CD4-positive, alpha-beta T cell (primary cell): ENCODE measurements at places on chromosomes 5 and 9.

DNA sequence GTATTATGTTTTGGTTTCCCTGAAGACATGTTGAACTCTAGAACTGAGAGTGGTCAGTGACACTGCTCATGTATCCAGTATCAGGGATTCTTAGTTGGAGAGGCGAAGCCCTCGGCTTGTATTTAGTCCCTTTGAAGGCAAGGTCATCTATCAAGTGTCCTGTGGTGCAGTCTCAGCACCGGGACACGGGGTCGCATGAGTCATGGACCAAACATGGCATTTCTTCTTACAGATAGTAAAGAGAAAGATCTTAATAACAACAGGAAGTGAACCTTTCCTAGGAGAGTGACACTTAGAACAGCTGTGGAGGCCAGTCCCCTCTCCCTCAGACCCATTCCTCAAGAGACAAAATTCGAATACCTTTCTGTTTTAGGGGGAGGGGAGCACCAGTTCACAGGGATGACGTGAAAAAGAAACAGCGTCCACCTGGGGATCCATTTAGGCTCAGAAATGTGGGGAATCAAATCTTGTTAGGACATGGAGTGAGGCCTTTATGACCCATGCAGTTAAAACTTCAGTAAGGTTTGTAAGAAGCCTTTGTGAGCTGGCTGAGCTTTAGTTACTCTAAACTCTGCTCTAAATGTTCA lies 86.5 kb downstream of the ADGRV1 start:
- DNase-seq = no peak

GRCh38 chr5:965604-966344 lies 42.8 kb upstream of the NKD2 start:
- no peak for DNase-seq

DNA sequence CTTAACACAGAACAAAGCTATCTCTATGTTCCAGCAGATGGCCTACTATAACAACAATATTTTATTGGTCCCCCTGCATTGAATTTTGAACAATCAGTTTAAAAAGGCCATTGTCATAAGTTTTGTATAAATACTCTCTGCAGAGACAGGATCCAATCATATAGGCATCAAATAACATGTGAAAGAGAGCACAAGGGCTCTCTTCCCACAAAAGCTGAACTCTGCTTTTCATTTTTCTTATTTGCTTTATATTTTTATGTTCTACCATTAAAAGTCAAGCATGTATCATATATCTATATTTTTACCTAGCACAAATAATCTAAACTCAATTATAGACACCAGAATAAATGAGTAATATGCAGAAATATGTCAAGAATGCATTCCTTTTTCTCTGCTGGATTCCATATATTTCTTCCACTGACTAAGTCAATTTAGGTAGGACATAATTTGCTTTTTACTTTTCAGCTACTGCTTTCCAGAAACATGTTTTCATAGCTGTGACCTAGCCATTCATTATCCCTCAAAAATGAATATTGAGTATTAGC lies 143.6 kb downstream of the CDH9 start:
- no peak for DNase-seq

DNA sequence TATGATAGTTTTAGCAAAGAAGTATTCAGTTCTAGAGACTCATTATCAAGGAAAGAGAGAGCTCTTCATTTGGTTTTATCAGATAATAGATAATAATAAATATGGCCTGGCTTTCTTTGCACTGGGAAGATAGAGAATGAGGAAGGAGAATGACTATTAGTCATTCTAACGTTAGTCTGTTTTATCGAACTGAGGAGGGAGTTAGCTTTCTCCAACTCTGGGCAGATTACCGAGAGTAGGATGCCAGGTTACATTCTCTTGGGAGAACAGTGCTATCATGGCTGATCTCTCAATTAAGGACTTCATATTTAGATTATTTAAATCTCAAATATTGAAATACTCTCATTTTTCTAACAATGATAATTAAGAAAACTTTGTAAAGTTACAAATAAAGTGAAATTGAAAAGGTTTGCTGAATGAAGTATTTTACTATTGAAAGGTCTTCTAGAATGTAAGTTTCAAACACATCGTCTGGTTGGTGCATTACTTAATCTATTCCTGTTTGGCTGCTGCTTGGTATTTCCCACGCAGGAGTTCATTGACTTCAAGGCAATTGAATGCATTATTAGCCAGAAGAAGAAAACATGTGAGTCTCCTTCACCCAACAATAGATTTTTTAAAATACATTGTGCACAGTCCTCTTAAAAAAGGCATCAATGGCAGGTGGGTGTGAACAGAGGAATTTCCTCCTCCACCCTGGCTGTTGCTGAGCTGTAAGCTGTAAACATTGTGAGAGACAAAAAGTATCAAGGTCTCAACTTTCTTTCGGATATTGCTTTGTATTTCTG lies 140.8 kb downstream of the C9orf152 start:
- no peak for DNase-seq

GRCh38 chr5:123455095-123455494 lies 31.9 kb upstream of the CEP120 start:
- no peak for DNase-seq

DNA sequence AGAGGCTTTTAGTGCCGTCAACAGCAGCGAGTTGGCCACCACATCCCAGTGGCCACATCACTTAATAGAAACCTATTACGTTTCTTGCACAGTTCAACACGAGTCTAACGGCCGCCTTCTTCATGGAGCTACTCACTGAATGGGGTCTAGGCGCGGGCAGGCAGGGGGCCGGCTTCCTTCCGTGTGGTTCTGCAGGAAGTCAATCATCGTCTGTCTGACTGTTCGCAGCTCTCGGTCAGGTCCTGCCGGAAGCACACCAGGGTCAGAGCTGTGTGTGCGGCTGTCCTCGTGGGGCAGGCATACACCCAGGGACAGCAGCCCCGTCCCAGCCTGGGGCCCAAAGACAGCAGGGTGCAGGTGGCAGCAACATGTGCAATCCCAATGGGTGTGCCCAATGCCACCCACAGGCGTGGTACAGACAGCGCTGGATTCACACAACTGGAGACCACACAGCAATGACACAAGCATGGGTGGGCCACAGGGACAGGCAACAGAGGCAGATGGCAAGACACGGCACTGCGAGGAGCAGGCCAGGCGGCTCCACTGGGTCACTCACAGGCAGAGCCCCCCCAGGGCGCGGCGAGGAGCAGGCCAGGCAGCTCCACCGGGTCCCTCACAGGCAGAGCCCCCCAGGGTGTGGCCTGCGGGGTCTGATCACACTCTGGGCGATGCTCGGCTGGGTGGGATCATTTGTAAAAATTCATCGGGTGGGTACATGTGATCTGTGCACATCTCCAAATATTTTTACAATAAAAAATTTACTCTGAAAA lies 19.1 kb upstream of the LHX3 start:
- DNase-seq = no peak

DNA sequence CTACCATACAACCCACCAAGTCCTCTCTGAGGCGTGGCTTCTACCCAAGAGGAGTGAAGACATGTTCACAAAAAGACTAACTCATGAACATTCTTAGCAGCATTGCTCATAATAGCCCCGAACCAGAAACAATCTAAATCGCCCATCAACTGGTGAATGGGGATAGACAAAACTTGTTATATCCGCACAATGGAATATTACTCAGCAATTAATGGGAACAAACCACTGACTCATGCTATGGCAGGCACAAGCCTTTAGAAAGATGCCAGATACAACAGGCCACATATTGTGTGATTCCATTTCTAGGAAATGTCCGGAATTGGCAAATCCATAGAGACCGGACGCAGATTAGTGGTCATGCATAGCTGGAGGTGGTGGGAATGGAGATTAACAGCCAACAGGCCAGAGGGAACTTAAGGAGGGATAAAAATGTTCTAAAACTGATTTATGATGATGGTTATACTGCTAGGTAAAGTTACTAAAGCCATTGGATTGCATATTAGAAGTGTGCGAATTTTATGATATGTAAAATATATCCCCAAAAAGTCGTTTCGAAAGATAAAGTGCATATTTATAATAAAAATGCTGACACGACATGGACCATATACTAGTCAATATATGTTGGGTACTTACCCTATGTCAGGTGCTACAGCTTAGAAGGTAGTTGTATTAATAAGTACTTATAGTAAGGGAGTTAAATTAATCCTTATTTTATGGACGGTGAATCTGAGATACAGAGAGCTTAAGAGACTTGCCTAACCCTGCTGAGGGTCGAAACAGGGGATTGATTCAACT lies 55.4 kb downstream of the LHX2 start:
- no peak for DNase-seq

GRCh38 chr9:120924698-120925534 lies 1.7 kb downstream of the TRAF1 start:
- no peak for DNase-seq

- DNase-seq = no peak
These were observed 529.2 kb downstream of the ANXA1 start for GRCh38 chr9:73680831-73681230.

- no peak for DNase-seq
These were observed 458.5 kb downstream of the TLR4 start for GRCh38 chr9:118162716-118163115.

GRCh38 chr5:123163225-123163876 lies 74.3 kb downstream of the PRDM6 start:
- DNase-seq = no peak

DNA sequence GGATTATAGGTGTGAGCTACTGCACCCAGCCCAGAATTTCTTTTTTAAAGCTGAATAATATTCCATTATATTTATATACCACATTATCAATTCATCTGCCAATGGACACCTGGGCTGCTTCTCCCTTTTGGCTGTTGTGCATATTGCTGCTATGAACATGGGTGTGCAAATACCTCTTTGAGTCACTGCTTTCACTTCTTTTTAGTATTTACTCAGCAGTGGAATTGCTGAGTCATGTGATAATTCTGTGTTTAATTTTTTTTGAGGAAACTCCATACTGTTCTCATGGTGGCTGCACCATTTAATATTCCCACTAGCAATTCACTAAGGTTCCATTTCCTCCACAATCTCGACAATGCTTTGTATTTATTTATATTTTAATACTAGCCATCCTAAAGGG lies 36.1 kb upstream of the KIF4B start:
- DNase-seq = no peak

GRCh38 chr9:792331-793260 lies 48.9 kb upstream of the DMRT1 start:
- DNase-seq = no peak

DNA sequence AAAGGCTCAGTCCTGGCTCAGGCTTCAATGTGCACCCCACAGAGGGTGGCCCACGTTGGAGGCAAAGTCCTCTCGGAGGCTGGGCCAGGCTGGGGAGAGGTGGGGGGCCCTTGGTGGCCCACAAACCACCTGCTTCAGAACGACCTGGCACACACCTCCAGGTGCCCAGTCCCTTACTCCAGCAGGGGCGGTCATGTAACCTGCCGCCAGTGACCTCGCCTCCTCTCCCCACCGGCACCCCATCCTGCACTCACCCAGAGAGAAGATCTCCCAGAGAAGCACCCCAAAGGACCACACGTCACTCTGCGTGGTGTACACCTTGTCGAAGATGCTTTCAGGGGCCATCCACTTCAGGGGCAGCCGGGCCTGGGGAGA lies 22.5 kb upstream of the SCGB3A1 start:
- no peak for DNase-seq

GRCh38 chr9:20569525-20569924 lies 52.8 kb downstream of the MLLT3 start:
- no peak for DNase-seq

- no peak for DNase-seq
These were observed 55.5 kb downstream of the PDE4D start for GRCh38 chr5:59838067-59838466.

DNA sequence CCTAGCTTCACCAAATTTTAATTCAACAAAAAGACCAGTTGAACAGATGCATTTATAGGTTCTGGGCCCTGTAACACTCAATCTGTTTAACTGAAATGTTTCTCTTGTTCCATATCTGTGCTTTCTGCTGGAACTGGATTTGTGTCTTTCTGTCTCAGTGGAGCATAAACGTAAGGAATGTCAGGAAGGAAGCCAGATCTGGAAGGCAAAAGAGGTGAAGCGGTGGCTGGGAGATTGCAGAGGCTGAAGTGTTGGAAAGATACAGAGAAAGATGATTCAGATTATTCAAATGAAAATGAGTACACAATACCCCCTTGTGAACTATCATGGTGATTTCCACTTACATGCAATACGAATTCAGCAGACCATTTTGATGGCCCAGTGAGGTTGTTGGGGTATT lies 406.8 kb downstream of the BRINP1 start:
- no peak for DNase-seq

DNA sequence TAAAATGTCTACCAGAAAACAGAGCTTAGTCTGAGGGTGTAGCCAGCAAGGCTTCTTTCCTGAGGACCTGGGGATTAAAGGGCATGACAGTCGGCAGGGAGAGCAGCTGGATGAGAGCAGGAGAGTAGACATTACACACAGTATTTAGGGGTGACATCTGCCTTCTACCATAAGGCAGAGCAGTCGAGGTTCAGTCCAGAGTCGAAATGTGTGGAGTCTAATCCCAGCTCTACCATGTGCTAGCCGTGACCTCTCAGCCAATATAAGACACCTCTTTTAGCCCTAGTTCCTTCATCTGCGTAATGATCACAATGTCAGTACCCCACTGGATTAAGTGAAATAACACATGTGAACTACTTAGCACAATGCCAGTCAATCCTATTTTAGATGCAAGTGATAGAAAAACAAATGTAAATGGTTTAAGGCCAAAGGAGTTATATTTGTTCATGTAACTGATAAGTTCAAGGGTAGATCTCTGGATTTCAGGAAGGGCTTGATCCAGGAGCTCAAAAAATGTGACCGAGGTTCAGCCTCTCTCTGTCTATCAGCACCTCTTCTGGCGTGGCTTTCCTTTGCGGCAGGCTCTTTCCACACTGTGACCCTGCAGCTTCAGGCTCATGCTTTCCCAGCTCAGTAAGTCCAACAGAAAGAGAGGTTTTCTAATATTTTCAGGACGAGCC lies 16.2 kb upstream of the CPLX2 start:
- no peak for DNase-seq

DNA sequence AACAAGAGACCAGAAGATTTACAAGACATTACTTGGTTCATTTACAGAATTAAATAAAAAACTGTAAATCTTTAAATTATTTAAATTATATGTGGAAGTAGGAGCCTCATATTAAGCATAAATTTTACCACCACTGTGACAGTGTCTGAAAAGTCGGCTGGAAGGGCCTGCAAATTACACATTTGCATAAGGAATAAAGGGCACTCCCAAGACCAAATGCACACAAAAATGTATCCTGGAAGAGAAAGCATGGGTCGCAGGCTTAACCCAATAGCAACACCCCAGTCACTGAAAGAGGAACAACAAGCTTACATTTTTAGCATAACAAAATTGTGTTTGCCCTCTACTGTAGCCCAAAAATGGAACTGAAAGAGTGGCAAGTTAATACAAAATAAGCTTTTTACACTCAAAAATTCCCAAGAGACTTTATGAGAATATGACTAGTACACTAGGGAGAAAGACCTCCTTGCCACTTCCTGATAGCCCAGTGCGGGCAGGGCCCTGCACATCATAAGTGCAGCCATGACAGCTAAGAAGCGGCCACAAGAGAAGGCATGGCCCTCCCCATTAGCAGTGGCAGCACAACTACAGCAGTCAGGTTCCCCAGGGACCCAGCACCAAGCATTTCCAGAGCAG lies 482.0 kb downstream of the DTWD2 start:
- DNase-seq = no peak

DNA sequence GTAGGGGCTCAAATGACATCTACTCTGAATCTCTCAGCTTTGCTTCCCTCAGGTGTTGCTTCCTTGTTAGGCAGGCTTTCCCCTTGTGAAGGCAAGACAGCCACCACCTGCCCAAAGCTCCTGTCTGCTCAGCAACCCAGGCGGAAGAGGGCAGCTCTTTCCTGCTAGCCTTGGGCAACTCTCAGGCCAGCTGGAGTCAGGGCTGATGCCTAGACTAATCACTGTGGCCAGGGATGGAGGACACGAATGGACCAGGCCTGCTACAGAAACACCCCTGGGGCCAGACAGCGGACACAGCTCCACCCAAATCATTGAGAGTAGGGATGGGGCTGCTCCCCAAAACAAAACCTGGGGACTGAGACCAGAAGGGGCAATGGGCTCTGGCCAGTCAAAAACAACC lies 138.0 kb downstream of the MTX3 start:
- no peak for DNase-seq
